ENCODE measurements at places on chromosomes 3 and 15. TPM values are rescaled to one million over a fixed set of nuclear protein-coding genes. Genes with fewer than 3 reads are reported as not detected.

DNA sequence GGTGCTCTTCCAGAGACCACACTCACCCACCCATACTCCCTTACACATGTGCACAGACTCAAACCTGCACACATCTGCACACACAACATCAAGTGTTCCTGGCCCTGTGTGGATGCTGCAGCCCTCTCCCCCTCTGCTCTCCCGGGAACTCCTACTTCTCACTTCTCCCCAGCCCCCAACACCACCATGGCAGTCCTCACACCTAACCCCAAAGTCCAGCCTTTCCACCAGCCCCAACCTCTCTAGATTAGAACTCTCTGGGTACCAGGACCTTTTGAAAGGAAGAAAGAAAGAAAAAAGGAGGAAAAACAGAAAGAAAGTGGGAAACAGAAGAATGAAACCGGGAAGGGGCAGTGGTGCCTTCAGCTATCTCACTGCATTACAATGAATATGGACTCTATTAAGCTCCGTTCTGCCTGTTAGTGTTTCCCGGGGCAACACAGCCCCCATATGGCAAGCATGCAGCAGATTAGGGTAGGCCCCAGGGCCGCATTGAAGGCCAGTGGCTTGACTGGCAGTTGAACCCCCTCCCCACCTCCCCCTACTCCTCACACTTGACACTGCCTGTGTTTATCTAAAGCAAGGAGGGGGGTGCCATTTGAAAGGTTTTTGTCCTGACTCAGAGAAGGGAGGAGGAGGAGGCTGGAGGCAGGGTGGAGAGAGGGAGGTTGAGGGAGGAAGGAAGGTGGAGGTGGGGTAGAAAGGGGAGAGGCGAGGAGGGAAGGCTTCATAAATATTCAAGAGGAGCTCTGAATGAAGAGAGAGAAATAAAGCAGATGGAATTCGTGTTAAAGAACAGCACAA lies 30.1 kb downstream of the BOC start:
- H3K4me1 ChIP-seq, result peaks cover 31% of the 10 kb centered on the region
- peak; percentile 73 for DNase-seq
- no peaks in the 10 kb centered on the region for H3K27me3 ChIP-seq

DNA sequence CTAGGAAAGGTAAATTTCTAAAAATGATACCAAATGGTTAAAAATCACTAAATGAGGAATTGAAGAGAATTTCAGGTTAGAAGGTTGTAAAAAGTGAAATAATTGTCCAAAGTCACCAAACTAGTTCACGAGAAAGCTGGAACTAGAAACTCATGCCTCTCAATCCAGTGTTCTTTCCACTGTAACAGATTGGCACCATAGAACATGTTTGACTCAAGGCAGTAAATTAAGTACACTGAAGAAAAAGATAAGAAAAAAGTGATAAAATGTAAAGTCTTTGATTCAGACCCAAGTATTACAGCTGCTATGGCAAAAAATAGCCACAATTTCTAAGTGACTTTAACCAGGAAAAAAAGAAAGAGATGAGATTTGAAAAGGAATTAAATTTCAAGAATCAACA lies 26.5 kb downstream of the ZBTB20 start:
- no peak overlapping the region for H3K27ac ChIP-seq
- no peaks in the 10 kb centered on the region for H3K4me1 ChIP-seq
- DNase-seq, result no peak
- no peak overlapping the region for H3K4me3 ChIP-seq
- no peaks in the 10 kb centered on the region for H3K27me3 ChIP-seq

GRCh38 chr3:28575746-28576613 lies 227.4 kb upstream of the AZI2 start:
- H3K4me1 ChIP-seq, result peaks cover 9% of the 10 kb centered on the region
- H3K4me3 ChIP-seq, result peak overlapping the region; percentile 50
- no peaks in the 10 kb centered on the region for H3K36me3 ChIP-seq

DNA sequence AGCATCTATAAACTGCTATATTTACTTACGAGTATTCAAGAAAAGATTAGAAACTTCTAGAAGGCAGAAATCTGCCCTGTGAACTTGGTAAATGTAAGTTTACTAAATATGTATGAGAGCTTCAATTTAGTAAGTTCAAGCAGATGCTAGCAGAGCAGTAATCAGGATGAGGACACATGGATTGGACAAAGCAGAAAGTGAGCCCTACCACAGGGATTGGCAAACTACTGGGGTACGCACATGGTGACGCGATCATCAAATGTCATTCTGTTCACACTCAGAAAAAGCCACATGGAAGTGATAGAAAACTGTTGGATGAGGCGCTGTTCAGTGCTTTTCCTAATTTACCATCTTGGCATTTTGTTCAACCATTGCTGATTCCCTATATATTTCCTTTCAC lies 360.2 kb upstream of the ZNF385D start:
- H3K36me3 ChIP-seq, result no peaks in the 10 kb centered on the region

GRCh38 chr15:85778107-85778776 lies 16.5 kb downstream of the KLHL25 start:
- H3K4me1 ChIP-seq, result no peaks in the 10 kb centered on the region
- H3K27ac ChIP-seq, result no peak overlapping the region
- H3K36me3 ChIP-seq, result no peaks in the 10 kb centered on the region

- H3K27me3 ChIP-seq, result no peaks in the 10 kb centered on the region
- peak; percentile 2 for DNase-seq
- no peaks in the 10 kb centered on the region for H3K4me1 ChIP-seq
- H3K27ac ChIP-seq, result no peak overlapping the region
Measured at GRCh38 chr3:81985996-81986723, 224.7 kb upstream of the GBE1 start.

DNA sequence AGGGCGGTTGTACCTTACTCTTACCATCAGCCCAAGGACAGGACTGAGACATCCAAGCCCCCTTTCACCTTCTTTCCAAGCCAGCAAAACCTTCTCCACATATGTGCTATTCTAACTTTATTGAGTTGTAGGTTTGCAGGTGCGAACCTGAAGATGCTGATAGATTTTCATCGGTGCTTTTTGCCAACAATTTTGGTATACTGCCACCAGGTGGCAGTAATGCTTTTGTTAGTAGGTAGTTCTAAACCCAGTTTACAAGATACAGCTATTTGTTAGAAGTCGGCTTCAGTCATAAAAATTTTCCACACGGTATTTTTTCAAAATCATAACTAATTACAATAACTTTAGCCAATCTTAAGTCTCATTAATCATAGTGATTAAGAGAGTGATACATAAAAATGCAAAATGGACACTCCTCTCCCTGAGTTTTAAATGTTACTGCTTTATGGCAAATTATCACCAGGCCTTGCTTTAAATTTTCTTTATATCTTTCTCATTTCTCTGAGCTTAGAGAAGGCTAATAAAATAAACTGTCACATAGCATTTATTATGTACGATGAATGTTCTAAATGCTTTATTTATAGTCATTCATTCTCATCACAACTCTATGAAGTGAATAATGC lies 636 bp downstream of the TBC1D21 start:
- no peaks in the 10 kb centered on the region for H3K4me1 ChIP-seq
- H3K27me3 ChIP-seq, result peaks cover 50% of the 10 kb centered on the region
- peak; percentile 65 for DNase-seq
- no peaks in the 10 kb centered on the region for H3K36me3 ChIP-seq

GRCh38 chr3:44098656-44099415 lies 142.8 kb upstream of the TOPAZ1 start:
- H3K4me3 ChIP-seq, result no peak overlapping the region
- H3K36me3 ChIP-seq, result no peaks in the 10 kb centered on the region
- peaks cover 17% of the 10 kb centered on the region for H3K4me1 ChIP-seq

- H3K27me3 ChIP-seq, result no peaks in the 10 kb centered on the region
- H3K36me3 ChIP-seq, result no peaks in the 10 kb centered on the region
- peak; percentile 76 for DNase-seq
- no peak overlapping the region for H3K4me3 ChIP-seq
Measured at GRCh38 chr3:64627471-64628321, 60.1 kb downstream of the ADAMTS9 start.

- no peak for DNase-seq
- no peaks in the 10 kb centered on the region for H3K36me3 ChIP-seq
- H3K4me3 ChIP-seq, result no peak overlapping the region
- no peaks in the 10 kb centered on the region for H3K4me1 ChIP-seq
- no peak overlapping the region for H3K27ac ChIP-seq
- H3K27me3 ChIP-seq, result no peaks in the 10 kb centered on the region
Measured at GRCh38 chr3:107943786-107944523, 146.9 kb downstream of the CD47 start.

C2CD4B gene
- total RNA-seq, result 0.70 TPM

ATP13A5 gene
- total RNA-seq, result not detected
